ENCODE measurements at places on chromosomes 16 and 17. TPM values are rescaled to one million over a fixed set of nuclear protein-coding genes. Genes with fewer than 3 reads are reported as not detected.
A peak's percentile ranks its signal among the peaks of the same experiment; 100 is the strongest.

SEPTIN12 gene
- not detected for total RNA-seq

DNA sequence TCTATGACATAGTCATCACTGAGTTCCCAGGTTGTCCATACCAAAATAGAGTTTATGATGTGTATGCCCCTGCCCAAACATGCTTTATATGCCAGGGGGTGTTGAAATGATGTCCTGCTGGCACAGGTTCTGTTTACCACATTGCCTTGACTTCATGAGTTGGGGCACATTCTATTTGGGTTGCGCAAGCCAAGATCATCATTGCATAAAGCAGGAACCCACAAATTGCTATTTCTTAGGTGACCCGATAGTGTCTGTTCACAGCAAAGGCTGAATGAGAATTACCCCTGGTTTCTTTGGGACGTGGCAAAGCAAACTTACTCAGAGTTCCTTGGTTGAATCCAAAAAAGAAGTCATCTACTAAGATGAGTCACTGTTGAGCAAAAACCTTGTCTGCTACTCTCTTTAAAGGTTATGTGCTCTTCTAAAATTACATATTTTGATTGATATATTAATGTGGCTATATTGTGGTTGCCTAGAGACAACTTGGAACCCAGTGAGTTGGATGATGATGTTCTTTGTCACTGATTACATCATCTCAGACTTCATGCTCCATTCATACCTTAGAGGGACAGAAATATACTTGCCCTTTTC, 912.6 kb upstream of the SOX9 start:
- no peak for DNase-seq

DNA sequence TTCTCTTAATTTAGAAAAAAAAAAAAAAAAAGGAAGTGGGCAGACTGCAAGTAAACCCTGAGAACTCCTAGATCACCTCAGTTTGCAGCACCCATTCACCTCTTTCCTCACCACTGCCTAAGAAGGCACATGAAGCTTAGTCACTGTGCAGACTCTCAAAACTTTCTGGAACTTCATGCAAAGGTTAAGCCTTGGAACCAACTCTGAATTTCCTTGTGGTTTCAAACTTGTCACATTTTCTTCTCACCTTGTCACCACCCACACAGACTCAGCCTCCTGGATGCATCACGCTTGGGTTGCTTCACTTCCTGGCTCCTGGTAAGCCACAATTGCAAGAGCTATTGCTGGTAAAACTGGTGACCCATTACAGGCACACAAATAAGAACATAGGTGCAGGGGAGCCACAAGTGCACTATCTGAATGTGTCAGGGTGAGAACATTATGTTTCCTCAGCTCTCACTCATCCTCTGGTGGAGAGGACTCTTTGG, 15.0 kb upstream of the CPD start:
- DNase-seq = peak; percentile 61

DNA sequence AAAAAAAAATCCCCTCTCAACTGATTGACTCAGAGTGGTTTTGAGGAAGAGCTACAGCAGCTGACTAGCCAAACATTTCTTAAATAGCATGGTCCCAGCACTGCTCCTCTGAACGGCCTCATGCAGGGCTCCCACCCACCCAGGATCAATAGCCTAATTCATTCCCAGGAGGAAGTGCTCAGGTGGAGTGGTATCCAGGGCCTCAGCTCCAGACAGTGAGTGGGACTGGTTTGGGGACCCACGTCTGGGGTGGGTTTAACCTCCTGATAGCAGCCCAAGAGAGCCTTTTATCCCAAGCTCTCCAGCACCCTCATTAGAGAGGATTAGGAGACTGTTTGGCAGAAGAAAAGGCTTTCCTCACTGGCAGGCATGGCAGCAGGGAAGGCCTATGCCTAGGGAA, 68.5 kb upstream of the CDH5 start:
- DNase-seq = no peak

- DNase-seq = no peak
These were observed 25.5 kb downstream of the SNX20 start for GRCh38 chr16:50655558-50656055.

DNA sequence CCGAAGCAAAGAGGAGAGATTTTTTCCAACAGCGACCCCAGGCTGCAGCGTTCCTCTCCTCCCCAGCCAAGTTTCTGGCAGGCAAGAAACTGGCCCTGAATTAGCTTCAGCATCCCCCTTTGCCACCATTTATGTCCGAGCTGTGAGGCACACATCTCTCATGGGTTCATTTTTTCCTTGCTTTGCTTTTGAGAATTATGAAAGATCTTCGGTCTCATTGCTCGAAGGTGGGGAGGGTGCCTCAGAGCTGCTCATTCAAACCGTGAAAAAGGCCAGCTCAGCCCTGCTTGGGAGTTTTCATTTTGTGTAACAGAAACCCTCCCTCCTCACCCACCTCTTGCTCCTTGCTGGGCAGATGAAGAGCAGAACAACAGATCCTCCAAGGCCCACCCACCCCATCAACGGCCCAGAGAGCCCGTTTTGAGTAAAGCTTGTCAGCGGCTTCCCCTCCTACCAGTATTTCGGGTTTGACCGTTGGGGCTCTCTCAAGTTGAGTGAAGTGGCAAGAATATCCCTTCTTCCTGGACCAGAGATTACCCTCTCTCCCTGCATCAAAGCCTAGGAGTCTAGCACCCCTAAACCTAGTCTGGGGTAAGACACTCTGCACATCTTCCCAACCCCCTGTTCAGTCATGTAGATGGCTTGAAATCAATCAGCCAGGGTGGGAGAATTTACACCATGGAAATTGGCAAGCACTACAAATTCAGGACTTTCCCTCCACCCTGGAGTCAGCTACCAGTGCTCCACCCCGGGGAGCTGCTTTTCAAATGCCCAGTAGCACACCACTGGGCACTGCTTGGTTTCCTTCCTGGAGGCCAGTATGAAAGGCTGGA, 1.8 kb downstream of the CCR7 start:
- no peak for DNase-seq

- peak; percentile 79 for DNase-seq
These were observed 596 bp upstream of the PFN1 start for GRCh38 chr17:4948931-4949320.
